ENCODE measurements at places on chromosomes 7 and 10.
A peak's percentile ranks its signal among the peaks of the same experiment; 100 is the strongest.

- no peak for DNase-seq
Observed at GRCh38 chr7:45643630-45644029, 69.5 kb downstream of the ADCY1 start.

- DNase-seq = no peak
Observed at GRCh38 chr7:84145892-84146291, 48.7 kb downstream of the SEMA3A start.

DNA sequence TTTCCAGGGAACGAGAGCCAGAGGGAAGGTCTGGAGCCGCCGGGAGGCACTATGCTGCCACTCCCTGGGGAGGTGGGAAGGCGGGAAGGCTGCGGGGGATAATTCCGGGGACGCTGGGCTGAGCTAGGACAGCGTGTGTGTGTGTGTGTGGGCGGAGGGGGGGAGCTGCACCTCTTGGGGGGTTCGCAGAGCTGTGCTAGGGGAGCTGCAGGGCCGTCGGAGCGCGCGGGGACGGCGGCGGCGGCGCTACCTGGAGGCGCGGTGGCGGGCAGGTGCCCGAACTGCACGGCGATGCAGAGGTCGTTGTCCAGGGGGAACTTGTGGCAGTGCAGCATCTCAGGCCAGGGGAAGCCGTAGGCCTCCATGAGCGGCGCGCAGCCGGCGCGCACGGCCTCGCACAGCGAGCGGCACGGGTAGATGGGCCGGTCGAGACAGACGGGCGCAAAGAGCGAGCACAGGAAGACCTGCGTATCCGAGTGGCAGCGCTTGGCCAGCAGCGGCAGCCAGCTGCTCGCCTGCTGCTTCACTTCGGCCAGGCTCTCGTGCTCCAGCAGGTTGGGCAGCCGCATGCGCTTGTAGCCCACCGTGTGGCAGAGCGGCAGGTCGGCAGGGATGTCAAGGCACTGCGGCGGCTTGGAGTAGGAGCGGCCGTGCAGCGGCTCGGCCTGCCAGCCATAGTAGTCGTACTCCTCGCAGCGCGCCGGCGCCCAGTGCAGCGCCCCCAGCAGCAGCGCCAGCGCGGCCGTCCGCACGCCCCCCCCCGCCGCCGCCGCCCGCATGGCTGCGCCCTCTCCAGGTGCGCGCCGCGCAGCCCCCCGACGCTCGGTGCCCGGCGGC lies 526 bp downstream of the SFRP5 start:
- no peak for DNase-seq

DNA sequence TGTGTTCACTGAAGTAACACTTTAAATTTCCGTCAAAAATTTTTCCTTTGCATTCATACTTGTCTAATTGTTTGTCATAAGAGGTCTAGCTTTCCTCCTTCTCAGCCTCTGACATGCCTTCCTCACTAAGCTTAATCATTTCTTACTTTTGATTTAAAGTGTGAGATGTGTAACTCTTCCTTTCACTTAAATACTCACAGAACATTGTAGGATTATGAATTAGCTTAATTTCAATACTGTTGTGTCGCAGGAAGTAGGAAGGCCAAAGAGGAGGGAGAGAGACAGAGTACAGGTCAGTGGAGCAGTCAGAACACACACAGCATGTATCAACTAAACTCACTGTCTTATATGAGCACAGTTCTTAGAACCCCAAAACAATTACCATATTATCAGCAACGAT lies 99.0 kb downstream of the SRPK2 start:
- no peak for DNase-seq

DNA sequence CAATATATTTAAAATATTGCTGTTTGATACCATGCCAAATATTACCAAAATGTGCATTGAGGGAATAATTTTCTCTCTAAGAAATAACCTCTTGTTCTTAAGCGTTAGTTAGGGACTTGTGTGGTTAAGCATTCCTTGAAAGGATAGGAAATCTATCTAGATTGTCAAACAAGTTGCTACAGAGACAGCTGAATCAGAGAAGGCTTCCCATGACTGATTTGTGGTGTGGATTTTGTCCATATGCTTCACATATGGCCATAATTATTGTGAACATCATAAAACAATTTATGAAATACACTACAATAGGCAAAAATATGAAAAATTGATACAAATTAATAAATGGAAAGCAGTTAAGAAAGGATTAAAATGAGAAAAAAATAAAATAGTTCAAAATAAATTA lies 96.3 kb downstream of the GNAT3 start:
- DNase-seq = no peak

- DNase-seq = no peak
Observed at GRCh38 chr10:102633287-102633686, 11.0 kb upstream of the TRIM8 start.

DNA sequence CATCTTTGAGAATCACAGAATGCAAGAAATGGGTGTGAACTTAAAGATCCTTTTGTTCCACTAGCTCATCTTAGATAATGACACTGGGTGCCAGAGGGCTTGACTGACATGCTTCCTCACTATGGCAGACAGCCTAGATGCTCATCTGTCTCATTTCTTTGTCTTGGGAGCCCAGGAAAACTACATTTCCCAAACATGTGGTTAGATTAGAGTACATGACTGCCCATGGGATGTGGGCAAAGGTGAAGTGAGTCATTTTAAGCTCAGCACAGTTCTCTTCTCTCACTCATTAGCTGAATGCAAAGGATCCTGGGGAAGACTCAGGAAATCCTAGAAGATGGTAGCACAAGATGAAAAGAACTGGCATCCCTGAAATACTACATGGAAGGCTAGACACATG lies 32.5 kb upstream of the TBX20 start:
- DNase-seq = no peak

- no peak for DNase-seq
Observed at GRCh38 chr7:77269360-77270093, 69.9 kb upstream of the FGL2 start.

- no peak for DNase-seq
Observed at GRCh38 chr7:47664650-47665195, 82.8 kb upstream of the TNS3 start.

GRCh38 chr7:41885078-41885477 lies 182.2 kb upstream of the INHBA start:
- no peak for DNase-seq

GRCh38 chr7:28269700-28270361 lies 89.2 kb upstream of the JAZF1 start:
- no peak for DNase-seq

- DNase-seq = no peak
Observed at GRCh38 chr10:118986815-118987790, 42.4 kb upstream of the NANOS1 start.

DNA sequence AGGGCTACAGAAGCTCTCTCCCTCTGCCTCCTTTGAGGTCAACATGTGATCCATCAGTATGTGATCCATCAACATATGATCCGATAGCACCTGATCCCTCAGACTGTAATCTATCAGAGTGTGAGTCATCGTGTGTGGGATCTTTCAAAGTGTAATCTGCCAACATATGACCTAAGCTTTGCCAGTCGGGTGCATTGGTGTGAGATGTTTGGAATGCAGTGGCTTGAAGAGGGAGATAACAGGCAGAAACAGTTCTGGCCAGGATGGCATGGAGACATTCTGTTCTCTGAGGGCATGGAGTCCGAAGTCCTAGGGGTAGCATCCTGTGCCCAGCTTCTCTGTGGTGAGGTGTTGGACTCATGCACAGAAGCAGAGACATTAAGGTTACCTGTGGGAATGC lies 217.7 kb upstream of the ETV1 start:
- DNase-seq = no peak

- no peak for DNase-seq
Observed at GRCh38 chr10:125064681-125065492, 95.5 kb downstream of the CTBP2 start.

DNA sequence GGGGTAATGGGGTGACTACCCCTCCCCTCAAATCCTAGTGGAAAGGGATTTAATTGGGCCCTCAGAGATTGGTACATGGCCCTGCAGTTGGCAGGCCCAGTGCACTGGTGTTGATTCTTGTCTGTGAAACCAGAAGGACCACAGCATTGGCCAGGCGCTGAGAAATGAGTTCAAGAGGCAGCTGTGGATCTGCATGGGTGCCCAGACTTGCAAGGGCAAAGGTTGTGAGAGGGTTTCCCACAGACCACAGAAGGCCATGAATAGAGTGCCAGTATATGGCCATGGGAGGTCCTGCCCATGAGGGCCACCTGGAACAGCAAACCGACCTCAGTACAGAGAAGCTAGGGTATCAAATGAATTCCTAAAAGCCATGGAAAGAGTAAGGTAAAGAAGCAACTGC lies 32.9 kb downstream of the TMEM168 start:
- DNase-seq = no peak

DNA sequence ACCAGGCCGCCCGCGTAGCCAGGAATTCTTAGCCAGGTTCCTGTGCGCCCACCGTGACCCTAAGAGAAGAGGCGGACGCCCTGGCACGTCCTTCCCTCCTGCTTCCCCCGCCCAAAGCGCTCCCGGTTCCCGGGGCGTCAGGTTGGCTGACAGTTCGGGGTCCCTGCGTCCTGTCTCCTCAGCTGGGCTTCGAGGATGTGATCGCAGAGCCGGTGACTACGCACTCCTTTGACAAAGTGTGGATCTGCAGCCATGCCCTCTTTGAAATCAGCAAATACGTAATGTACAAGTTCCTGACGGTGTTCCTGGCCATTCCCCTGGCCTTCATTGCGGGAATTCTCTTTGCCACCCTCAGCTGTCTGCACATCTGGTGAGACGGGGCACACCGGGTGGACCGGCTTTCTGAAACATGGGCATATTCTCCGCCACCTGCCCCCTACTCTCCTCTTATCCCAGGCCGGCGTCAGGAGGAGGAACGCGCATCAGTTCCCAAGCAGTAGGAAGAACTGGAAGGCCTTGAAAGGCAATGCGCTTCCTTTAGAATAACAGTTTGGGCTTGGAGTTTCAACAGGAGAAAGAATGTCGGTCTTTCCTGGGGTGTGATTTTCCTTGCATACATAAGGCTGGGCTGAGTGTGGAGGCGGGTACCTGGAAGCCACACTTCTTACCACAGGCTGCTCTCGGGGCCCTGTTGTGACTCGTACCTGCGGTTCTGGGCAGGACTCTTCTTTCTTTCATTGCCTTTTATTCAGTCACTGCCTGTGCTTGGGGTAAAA lies 728 bp downstream of the CAV2 start:
- DNase-seq = no peak

GRCh38 chr7:142808461-142808801 lies 37.7 kb downstream of the PRSS2 start:
- no peak for DNase-seq

DNA sequence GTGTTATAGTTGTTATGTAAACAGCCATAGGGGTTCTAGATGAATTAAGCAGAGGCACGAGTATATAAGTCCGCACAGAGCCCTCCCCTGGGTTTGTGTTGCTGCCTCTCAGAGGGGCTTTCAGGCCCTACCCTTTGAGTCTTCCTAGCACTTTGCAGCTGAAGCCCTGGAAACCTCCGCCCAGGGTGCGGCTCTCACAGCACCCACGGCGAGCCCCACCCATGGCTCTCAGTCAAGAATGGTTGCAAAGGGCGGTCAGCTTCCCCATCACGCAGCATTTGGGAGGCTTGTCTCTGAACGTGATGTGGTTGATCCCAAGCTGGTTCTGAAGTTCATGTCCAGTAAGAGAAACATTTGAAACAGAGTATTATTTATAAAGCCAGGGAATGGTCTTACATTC lies 18.8 kb upstream of the INSIG1 start:
- DNase-seq = peak; percentile 21

DNA sequence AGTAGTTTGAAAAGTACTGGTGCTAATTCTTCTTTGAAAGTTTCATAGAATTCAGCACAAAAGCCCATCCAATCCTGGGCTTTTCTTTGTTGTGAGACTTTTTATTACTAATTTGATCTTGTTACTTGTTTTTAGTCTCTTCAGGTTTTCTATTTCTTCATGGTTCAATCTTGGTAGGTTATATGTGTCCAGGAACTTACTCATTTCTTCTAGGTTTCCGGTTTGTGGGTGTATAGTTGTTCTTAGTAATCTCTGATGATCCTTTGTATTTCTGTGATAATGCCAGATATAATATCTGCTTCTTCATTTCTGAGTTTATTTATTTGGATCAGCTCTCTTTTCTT lies 147.5 kb downstream of the RTKN2 start:
- no peak for DNase-seq

DNA sequence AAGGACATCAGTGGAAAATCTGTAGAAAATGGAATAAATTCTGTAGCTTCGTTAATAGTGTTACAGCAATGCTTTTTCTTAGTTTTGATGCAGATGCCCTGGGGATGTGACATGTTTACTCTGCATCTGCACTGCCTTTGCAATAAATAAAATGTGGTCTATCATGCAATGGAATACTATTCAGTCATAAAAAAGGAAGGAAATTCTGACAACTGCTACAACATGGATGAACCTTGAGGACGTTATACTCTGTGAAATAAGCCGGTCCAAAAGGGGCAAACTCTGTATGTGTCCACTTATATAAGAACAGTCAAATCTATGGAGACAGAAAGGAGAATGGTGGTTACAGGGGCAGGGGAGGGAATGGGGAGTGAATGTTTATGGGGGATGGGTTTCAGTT lies 13.5 kb downstream of the GRIFIN start:
- no peak for DNase-seq

DNA sequence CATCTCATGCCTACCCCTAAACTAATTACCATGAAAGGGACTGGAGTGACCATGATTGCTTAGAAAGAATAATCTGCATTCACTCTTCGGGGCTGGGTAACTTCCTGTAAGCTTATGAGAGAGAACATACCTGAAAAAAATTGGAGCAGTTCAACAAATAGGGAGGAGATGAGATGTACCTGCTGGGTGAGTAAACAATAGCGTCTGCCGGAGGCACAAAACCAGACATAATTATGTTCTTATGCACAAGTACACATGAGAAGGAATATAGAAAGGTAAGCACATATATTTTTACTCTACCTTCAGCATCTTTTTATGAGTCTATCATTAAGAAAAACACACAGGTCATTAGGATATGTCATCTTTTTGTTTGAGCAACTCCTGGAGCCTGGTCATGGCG lies 224.6 kb upstream of the FERD3L start:
- DNase-seq = no peak

- DNase-seq = no peak
Observed at GRCh38 chr7:117555260-117555659, 75.4 kb downstream of the CFTR start.

DNA sequence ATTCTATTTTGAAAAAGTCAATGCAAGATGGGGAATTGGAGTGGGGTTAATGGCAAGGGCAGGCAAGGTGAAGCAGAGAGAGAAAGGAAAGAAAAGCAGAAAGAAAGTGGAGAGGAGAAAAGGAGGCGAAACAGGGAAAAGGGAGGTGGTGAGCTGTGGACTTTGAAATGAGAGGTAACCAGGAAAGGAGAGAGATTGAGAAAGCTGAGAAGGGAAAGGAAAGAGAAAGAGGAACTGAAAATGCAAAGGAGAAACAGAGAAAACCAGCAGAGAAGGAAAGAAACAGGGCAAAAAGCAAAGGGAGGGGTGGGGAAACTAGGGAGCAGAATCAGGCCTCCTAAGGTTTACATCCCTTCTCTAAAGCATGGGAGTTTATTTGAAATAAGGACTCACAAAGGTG lies 72.5 kb upstream of the TPK1 start:
- no peak for DNase-seq

DNA sequence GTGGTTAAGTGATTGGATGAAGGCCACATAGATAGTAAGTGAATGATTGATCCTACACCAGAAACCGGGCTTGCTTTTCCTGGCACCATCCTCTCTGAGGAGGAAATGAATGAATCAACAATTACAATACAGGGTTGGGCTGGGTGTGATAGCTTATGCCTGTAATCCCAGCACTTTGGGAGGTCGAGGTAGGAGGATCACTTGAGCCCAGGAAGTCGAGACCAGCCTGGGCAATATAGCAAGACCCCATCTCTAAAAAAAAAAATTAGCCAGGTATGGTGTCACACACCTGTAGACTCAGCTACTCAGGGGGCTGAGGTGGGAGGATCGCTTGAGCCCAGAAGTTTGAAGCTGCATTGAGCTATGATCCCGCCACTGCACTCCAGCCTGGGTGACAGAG lies 111.5 kb downstream of the COL26A1 start:
- no peak for DNase-seq

GRCh38 chr7:97272237-97272975 lies 154.9 kb downstream of the SDHAF3 start:
- no peak for DNase-seq
